Activated CD4-positive, CD25-positive, alpha-beta regulatory T cell (primary cell): ENCODE measurements at places on chromosomes 16 and 17.

GRCh38 chr17:78357672-78358537 is 2.0 kb downstream of the SOCS3 start:
- DNase-seq, result no peak

GRCh38 chr16:82414476-82414875 is 212.3 kb upstream of the CDH13 start:
- no peak for DNase-seq

DNA sequence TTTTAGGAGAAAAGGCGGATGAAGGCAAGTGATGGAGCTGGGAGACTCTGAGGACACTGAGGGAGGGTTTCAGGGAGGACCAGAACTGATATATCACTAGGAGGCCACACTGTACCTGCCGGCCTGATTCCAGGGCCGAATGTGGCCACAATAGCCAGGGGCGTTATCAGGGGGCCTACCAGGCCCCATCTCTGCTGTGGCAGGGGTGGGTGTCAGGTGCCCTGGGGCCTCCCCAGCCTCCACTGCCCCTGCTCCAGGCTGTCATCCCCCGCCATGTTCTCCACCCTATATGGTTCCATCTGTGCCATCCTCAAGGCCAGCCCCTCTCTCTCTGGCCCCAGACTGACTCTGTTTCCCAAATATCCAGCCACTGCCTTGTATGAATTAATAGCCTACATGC is 246.5 kb downstream of the GSG1L start:
- no peak for DNase-seq

GRCh38 chr17:6452471-6453266 is 8.4 kb downstream of the PIMREG start:
- no peak for DNase-seq

DNA sequence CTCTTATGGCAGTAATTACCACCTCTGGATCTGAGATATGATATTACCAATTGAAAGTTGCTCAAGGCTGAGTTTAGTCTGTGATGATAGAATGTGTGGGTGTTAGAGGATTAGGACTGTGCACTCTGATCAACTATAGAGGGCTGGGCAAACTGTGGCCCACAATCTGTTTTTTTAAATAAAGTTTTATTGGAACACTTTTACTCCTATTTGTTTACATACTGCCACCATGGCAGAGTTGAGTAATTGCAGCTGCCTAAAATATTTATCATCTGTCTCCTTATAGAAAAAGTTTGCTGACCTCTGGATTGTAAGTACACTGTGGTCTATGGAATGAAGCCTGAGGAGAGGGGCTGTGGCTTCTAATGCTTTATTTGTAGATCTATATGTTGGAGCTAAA is 71.5 kb upstream of the N4BP1 start:
- DNase-seq, result no peak

- no peak for DNase-seq
Observed at GRCh38 chr16:62545039-62545438, 508.8 kb upstream of the CDH8 start.

DNA sequence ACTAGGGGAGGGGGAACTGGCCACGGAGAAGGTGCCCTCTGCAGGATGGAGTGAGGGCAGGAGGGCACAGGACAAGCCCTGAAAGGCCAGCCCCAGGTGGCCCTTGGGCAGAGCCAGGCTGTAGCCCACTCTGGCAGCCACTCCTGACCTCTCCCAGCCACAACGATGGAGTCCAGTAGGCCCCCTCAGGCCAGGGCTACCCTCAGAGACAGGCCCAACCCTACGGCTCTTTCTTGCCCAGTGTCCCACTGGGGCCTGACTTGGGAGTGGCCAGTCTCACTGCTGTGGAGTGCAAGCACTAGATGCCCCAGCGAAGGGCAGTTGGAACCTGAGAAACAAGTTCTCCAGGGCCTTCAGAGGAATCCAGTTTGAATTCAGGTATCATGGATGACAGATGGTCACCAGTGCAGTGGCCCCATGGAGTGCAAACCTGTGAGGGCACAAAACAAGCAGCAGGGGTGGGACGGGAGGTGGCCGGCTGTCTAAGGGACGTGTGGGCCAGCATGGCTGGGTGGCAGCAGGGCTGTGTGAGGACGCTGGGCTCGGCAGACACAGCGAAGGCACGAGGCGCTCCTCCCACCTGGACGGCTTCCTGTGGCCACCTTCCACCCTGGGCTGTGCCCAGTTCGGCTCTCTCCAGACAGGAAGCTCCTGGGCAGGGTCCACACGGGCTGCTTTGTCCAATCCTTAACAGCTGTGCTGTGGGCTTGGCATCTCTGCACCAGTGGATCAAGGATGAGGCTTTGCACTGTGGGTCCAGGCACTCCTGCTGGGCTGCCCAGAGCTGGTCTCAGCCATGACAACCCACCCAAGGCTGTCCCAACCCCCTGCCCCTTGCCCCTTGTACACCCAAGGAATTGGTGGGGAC is 72.1 kb downstream of the AMFR start:
- DNase-seq, result no peak

GRCh38 chr16:86826941-86827340 is 248.6 kb downstream of the FOXL1 start:
- DNase-seq, result no peak

DNA sequence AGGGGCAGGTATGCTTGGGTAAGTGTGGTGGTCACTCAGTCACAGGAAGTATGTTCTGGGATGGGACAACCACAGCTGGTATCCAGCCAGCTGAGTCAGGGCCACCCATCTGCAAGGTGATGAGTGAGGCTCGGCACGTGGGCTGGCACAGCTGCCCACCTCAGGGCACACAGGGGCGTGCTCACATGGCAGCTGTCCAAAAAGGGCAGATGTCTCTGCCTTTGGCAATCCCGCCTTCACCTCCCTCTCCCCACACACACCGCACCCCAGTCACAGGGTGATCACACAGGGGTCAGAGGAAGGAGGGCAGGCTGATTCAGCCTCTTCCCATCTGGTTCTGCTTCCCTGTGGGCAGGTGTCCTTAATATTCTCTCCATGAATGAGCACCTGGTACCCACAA is 85.9 kb upstream of the TOB1 start:
- no peak for DNase-seq

GRCh38 chr17:7997186-7997585 is 5.2 kb upstream of the GUCY2D start:
- DNase-seq, result no peak

DNA sequence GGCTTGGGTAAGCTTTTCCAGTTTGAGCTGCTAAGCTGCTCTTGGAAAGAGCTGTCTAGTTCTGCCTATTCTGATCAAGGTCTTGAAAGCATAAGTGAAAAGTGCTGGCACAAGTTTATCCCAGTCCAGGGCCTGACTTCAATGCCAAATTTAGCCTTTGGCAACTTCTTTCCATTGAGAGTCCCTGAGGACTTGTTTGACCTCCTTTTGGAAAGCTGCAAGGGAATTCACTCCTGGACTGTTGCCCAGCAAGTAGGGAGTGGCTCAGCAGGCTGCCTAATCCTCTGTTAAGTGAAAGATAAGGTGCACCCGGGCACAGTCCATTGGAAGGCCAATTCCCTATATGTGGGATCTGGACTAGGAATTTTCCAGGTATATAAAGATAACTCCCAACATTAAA is 16.0 kb upstream of the TANC2 start:
- DNase-seq, result no peak

DNA sequence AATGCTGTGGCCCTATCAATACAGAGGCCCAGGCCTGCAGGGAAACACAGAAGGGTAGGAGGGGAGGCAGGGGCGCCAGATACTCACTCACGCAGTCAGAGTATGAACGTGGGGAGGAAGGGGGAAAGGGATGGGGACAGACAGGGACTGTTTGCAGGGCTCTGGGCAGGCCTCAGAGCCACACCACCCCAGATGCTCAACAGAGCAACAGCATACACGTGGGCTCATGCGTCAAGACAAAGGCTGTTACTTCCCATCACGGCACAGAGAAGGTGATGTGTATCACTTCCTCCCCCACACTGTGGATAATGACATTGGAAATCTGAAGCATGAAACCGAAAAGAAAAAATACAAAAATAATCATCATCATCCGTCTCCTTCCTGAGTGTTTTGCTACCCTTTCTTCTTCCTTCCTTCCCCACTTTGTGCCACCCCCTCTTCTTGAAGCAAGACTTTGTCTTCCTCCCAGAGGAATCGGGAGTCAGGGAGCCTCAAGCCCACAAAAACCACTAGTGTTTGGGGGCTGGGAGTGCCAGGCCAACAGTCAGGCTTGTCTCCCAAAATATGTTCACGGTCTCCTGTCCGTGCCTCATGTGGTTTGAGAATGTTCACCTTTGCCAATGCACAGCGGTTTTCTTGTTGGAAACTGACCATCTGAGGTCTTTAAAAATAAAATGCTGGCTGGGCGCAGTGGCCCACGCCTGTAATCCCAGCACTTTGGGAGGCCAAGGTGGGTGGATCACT is 20.1 kb downstream of the SLC39A11 start:
- no peak for DNase-seq

DNA sequence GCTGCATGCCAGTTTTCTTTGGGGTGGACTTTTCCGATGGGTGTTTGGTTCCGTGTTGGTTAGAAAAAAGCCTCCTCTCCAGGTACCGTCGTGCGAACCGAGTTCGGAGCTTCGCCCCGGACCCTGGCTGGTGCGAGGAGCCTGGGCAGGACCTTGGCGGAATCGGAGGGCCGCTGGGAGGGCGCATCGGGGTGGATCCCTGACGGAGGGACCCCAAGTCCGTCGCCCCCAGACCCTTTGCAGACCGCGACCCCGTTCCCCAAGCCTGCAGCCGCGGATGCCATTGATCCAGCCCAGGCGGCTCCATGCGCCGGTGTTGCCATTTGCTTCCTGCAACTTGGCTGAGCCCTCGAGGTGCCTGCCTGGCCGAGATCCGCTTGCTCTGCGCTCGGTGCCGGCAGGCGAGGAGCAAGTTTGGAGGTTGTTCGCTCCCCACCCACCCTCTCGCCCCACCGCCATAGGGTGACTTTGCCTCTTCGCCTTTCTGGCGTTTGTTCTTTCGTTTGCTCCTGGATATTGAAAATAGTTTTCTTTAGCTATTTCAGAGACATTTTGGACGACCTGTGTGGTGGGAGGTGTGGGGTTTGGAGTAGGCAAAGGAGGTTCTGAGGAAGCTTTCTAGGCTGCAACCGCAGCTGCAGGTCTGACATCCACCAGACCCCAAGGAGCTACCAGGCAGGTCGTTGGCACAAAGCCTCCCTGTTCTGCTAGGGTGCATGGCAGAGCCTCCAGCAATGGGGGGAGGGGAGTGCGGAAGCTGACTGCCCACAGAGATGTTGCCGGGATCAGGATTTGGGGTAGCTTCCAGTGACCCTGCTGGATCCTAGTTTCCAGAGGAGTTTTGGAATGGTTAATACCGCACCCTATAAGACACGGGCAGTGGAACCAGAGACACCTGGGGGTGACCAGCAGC is 58.2 kb downstream of the RAP1GAP2 start:
- DNase-seq, result no peak

- DNase-seq, result no peak
Observed at GRCh38 chr16:48680881-48681280, 70.9 kb upstream of the N4BP1 start.

- DNase-seq, result no peak
Observed at GRCh38 chr17:63279498-63280230, 166.4 kb downstream of the CYB561 start.

DNA sequence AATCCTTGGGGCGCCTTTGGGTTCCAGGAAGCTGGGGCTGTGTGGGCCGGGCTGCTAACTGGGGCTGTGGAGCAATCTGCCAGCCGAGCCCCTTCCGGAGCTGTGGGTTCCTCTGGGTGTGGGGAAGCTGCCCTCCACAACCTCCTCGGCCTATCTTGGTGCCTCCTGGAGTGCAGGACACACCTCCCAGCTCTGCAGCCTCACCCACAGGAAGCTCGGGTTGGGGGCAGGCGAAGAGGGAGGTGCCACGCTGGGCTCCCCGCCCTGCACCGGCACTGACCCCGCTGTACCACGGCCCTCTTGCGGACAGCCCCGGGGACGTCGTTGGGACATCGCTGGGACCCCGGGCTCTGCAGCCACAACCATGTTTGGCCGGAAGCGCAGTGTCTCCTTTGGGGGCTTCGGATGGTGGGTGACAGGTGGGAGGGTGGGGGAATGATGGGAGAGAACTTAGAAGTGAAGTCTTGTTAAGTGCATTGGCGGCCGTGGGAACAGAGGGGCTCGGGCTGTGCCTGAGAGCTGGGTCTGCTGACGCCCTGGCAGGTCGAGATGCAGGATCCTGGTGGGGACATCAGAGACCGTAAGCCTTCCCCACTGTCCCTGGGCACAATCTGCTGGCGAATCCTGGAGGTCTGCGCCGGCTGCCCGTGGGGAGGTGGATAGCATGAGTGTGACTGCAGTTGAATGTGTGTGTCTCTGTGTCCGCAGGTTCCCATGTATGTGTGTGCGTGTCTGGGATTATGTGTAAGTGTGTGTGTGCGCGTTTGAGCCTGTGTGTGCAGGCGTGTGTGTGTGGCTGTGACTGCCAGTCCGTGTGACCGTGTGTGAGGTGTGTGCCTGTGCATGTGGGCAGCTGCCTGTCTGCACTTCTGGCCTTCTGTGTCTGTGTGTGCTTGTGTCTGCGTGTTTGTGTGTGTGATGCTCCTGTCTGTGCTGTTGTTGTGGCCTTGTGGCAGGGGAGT is at the start of gene RAP1GAP2:
Gene RAP1GAP2 (plus strand): TSS at position 275 of the 962 bp plus-strand sequence. CDS start 90 bp downstream, at position 365.
- DNase-seq, result no peak

- no peak for DNase-seq
Observed at GRCh38 chr17:40063187-40063771, 514 bp downstream of the THRA start.

- no peak for DNase-seq
Observed at GRCh38 chr17:65553646-65554552, 7.5 kb downstream of the AXIN2 start.

GRCh38 chr17:40551091-40551878 is 14.0 kb downstream of the CCR7 start:
- DNase-seq, result no peak

DNA sequence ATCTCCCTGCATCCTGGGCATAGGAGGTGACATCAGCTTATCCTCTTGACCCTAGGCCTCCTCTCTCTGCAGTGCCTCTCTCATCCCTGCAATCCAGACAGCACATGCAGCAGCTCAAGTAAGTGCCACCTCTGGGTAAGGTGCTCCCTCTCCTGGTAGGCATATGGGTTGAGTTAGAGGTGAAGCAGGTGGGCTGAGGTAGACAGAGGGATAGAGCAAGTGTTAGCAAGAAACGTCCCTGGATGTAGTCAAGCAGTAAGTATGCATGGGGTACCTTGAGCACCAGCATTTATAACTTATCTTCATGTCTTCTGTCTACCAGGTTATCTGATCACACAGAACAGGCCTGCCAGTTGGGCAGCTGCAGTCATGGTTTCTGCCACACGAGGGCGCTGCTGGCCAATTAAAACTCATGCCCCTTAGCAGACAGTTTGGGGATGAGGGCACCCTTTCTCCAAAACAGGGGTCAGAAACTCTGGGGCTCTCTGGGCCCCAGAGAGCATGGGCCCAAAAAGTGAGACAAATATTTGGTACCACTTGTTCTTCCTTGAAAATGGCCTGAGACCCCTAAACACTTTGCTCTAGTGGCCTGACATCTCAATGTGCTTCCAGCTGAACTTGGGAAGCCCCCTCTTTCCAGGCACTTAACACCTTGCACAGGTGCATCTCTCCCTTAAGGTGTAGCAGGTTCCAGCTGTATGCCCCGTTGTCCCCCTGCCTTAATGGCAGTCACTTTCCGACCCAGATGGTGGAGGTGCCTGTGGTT is 59.8 kb downstream of the NEUROD2 start:
- peak; percentile 66 for DNase-seq

DNA sequence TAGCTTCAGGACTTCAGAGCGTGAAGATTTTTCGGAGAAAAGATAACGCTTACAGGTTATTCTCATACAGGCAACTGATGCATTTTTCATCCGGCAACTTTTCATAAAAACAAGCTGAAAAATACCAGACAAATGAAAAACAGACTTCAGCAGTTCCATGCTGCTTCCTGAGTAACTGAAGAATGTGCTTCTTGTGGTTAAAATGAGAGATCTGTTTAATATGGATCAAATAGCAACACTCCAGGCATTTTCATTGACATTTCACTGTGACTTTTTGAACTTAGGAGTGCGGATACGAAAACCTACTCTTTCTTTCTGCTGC is 705 bp upstream of the PITPNC1 start:
- DNase-seq, result no peak
